Aorta (tissue), 5 donors: ENCODE measurements at places on chromosomes 11 and 22.

- DNase-seq, result no peak
Observed at GRCh38 chr11:75717608-75718418, at the start of gene MOGAT2. MOGAT2 (plus strand) TSS chr11:75717838; CDS start chr11:75717889, 51 bp downstream.

- DNase-seq, result no peak
Observed at GRCh38 chr11:328012-328411, 7.4 kb upstream of the IFITM3 start.

DNA sequence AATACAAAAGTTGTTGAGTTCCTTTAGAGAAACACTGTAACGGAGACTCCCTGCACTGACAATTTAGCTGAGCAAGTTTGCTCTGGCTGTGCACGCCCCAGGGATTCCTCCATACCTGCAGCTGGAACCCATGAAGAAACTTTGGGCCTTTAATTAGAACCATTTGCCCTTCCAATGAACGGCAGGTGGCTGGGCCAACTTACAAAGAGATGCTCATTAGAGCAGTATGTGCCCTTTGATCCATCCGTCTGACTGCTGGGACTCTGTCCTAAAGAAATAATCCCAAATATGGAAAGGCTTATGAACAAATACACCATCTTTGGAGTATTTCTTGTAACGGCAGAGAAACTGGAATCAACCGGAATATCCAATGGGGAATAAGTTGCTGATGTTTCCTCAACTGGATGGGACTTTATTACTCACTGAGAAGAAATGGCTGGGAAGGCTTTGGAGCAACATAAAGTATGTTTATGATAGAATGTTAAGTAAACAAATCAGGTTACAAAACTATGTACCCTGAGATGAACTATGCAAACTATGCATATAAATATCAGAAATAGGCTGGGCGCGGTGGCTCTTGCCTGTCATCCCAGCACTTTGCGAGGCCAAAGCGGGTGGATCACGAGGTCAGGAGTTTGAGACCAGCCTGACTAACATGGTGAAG, 24.4 kb upstream of the FBLN1 start:
- DNase-seq, result no peak

DNA sequence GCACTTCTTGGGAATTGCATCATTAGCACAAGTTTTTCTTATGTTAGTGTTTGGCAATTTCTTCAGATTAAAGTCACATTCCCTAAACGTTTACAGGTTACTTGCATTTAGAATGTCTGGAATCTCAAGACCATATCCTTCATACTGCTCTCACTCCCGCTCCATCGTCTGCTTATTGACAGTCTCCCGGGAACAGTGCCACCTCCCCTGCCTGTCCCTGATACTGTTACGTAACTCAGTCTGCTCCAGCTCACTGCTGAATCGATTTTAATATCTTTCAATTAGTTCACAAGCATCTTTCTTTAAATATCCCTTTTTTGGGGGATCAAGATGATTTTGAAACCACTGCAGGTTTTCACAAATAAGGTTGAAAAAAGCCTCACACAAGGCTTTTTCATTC, 48.2 kb downstream of the GLYATL2 start:
- DNase-seq, result no peak

- peak; percentile 36 for DNase-seq
Observed at GRCh38 chr11:8222820-8223512, 40.7 kb downstream of the LMO1 start.
